ENCODE measurements at places on chromosomes 3 and 15.

GRCh38 chr15:31212326-31213080 is 111.0 kb upstream of the TRPM1 start:
- no peak for DNase-seq

DNA sequence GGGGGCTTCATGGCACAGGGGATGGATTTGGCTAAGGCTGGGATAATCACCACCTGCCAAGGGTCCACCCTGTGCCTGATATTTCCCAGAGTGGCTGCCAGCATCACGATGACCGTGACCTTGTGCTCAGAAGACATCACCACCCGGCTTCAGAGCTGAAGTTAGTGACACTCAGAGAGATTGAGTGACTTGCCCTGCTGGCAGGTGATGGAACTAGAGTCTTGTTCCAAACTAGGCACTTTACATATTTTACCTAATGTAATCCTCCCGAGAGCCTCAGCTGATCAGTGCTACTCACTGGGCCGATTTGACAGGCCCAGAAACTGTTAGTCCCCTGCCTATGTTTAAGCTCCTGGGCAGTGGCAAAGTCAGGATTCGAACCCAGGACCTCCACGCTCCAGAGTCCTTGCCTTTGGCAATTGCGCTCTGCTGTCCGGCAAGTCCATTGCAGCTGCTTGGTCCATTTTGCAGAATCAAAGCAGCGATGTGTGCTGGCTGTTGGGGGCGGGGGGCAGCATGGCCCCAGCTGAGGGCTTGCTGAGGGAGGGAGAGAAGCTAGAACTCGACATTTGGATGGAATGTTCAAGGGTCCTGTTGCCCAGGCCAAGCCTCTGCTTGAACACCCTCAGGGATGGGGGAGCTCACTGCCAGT is 74.8 kb upstream of the GATA2 start:
- no peak for DNase-seq

DNA sequence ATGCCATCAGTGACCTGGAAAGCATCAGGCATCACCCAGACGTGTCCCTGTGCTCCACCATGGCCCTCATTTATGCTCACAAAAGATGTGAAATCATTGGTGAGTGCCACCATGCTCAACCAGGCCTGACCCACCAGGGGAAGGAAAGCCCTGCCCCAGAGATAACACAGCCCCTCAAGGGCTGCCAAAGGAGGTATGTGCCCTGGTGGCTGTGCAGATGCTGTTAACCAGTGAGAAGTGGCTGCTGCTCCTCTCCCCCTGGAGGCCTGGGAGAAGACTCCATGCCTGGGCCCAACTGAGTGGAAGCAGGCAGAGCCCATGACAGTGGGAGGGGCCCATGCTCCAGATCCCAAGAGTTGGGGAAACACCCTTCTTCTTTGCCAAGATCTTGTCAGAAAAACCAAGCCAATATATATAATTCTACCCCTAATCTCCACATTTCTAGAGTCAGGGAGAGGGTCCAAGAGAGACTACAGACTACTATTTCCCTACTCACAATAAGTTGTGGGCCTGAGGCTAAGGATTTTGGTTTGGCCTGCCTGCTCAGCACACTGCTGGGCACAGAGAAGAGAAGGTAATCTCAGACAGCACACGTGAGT is 2.7 kb downstream of the TTC21A start:
- DNase-seq, result no peak

- DNase-seq, result no peak
Observed at GRCh38 chr3:117734496-117734895, 1024.9 kb downstream of the TUSC7 start.

DNA sequence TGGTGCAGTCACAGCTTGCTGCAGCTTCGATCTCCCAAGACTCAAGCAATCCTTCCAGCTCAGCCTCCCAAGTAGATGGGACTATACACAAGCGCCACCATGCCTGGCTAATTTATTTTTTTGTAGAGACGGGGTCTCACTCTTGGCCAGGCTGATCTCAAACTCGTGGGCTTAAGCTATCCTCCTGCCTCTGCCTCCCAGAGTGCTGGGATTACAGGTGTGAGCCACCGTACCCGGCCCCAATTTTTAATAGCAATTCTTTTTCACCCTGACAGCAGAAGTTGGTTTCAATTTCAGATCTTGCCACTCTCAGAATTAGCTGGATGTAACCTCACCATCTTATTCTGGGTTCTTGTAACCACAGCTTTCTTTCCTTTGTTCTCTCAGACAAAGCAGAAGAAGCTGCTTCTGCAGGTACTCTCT is 64.8 kb downstream of the TRIM71 start:
- no peak for DNase-seq

DNA sequence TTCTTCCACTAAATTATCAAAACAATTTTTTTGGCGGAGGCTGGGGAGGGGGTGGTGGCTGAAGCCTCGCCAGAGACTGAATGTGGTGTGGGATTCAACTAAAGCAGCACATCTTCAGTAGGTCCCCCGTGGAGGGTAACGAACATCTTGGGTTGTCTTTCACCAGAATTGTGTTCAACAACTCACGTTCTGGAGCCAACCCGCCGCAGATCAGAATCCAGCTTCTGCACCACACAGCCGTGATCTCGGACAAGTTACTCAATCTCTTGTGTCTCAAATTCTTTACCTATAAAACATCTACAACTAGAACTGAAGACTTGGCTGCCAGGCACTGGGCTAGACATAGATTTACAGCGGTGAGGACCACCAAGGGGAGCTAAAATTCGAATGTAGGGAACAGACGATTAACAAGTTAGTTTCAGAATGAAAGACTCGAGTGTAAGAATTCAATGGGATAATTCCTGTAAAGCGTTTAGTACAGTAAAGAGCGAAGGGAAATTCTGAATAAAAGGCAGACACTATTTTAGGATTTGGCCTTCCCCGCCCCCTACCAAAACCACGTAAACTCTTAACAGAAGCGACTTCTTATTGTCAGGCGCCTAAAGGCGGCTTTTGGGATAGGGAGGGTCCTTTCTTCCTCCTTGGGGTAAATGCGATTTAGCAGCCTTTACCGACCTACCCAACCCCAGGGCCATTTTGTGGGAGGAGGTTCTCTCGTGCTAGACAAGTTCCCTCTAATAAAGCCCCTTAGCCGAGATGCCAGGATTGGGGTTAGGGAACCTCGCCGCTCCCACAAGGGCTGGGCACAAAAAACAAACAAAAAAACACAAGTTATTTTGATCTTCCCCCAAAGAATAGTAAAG is 697 bp upstream of the RAB5A start:
- DNase-seq, result peak; percentile 54

DNA sequence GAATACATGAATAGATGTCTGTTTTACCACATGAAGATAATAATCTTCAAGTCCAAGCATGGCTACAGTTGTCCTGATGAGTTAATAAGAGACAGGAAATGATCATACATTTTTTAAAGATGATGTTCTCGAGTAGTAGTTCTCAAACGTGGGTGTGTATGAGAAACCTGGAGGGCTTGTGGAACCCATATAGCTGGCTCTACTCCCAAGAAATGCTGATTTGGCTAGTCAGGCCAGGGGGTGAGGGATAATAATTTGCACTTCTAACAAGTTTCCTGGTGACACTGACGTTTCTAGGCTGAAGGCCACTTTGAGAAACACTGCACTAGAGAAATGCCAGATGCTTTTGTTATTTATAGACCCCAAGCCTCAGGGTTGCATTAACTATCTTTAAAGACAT is 37.0 kb downstream of the ROPN1B start:
- DNase-seq, result no peak

GRCh38 chr3:55664387-55664786 is 177.3 kb upstream of the WNT5A start:
- DNase-seq, result no peak

- no peak for DNase-seq
Observed at GRCh38 chr3:31300456-31301443, 232.0 kb upstream of the STT3B start.

- DNase-seq, result no peak
Observed at GRCh38 chr15:92273723-92274122, 120.0 kb upstream of the ST8SIA2 start.

DNA sequence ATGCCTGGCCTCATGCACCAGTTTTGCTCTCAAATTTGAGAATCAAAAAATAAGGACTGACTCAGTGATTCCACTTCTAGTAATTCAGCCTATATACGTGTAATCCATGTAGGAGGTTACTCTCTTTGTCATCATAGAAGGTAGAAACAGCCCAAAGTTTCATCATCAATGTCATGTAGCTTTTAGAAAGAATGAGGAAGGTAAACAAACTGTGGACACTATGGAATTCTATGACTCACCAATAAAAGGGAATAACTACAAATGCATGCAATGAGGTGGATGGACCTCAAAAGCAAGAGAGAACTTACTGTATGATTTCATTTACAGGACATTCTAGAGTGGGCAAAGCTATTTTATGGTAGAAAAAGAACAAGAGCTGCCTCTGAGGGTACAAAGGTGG is 93.2 kb upstream of the LRIG1 start:
- peak; percentile 94 for DNase-seq

DNA sequence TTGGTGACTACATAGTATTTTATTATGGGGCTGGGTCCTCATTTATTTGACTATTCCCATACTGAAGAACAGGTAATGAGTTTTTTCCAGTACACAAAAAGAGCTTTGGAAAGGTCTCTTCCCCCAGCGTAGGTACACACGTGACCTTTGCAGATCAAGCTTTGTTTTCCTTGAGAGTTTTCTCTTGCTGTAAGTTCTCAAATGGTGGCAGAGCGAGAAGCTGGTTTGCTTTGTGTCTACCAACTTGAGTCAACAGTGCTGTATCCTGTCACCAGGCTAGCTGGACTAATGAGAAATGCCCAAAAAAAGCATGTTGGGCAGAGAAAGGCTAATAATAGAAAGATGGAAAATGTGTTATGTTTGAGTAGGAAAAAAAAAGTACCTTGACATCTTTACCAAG is 21.7 kb downstream of the GXYLT2 start:
- DNase-seq, result no peak

DNA sequence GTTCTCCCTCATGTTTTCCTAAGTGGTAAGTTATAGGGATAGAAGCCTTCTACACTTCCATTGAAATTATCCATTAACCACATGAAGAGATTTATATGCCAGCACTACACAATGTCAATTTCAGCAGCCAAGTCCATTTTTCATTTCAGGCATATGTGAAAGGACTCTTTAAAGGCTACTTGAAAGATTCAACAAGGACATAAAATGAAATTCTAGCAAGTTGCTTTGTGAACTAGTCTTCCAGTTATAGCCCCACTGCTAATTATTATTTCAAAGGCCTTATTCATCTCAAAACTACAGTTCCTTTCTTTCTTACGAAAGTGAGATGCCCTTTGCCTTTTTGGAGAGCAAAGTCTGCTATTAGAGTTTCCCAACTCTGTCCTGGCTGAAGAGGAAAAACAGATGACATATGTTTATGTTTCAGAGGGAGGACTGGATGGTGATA is 66.0 kb upstream of the SLC2A2 start:
- no peak for DNase-seq

DNA sequence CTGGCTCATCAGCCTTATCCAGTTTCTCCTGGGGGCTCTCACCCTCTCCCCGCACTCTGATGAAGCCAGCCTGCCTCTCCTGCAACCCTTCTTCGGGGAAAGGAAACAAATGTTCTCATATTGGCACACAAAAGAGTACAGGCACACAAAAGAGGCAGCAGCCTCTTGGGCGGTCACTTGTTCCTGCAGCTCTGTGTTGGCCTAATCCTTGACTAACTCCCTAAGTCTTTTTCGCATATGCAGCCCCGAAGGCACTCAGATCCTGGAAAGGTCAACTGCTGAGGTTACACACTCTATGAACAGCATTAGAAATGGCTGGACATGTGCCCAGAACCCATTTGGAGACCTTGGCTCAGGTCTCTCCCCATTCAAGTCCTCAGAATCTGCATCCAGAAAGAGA is 7.4 kb upstream of the CAMP start:
- no peak for DNase-seq

DNA sequence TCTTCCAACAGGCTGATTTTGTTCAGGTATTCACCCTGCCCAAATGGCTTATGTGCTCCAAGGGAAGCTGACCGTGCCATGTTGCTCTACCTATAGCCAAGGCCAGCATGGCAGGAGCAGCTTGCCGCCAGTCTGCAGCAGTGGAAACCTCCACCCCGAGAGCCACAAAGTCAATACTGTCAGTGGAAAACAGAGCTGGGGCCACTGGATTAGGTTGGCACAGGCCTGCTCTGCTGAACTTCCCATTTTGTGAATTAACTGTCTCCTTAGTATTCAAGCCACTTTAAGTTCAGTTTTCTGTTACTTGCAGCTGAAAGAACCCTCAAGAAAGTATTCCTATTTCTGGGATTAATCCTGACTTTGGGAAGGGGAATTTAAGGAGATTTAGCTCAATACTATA is 63.8 kb upstream of the XCR1 start:
- no peak for DNase-seq

DNA sequence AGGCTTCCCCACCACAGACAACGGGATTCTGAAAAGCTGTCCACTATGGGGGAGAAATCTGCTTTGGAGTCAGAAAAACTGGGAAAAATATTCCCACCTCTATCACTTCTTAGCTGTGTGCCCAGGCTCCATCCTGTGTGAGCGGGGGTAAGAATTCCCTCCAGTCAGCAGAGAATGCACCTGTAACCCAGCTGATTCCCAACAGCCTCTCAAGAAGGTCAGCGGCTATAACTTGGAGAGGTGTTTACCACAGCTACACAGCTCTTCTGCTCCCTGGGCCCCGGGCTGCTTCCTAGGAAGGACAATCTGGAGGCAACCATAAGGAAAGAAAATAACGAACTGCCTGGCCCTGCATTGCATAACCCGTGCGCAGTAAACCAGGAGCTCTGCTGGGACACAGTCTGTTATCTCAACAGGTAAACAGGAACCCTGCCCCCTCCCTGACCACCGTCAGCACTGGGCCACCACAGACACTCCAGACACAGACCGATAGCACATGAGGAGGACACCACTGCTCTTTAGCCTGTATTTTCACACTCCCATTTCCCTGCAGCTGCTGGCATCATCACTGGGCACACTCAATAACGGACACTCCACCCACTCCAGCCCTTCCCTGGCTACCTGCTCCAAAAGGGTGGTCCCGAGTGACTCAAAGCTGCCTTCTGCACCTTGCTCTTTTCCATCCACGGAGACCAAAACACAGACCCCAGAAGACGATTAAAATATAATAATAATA is 2.1 kb downstream of the RAB43 start:
- peak; percentile 47 for DNase-seq

Measured in SW480 (cell line).